ENCODE measurements at places on chromosomes 2 and 18.

DNA sequence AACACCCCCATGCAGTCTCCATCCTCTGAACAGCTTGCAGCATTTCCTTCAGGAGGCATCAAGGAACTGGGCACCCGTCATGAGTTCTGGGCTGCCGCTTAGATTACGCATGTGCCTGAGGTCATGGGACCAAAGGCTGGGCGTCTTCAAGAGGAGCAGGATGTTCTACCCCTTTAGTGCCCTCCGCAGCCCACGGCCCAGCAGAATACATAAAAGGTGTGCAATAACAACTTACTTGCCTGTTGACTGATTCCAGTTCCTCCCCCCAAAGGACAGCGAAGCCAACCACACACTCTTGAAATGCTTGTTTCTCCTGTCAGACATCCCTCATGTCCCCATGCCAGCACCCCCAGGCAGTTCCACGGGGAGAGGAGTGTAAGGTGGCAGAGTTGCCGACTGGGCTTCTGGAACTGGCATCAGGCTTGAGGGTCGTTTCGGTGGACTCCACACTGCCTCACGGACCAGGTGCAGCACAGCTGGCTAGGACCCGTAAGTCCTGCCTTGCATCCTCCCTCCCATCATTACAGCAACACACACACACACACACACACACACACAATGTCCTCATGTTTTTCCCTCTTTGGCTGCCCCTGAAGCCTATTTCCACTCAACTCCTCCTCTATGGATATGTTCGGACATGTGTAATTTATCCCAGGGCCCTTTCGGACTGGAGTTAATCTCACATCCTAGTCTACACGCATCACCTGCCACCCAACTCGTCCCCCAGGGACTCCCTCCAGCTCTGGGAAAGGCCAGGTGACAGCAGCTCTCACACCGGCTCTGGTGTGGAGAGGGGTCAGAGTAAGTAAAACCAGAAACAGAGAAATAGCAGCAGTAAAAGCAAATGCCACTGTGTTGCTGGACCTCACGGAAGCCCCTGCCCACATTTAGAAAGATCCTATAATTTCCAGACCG is 200.7 kb downstream of the BCL11A start:
- DNase-seq: no peak

GRCh38 chr2:234328444-234328990 is 168.4 kb downstream of the ARL4C start:
- DNase-seq: no peak

DNA sequence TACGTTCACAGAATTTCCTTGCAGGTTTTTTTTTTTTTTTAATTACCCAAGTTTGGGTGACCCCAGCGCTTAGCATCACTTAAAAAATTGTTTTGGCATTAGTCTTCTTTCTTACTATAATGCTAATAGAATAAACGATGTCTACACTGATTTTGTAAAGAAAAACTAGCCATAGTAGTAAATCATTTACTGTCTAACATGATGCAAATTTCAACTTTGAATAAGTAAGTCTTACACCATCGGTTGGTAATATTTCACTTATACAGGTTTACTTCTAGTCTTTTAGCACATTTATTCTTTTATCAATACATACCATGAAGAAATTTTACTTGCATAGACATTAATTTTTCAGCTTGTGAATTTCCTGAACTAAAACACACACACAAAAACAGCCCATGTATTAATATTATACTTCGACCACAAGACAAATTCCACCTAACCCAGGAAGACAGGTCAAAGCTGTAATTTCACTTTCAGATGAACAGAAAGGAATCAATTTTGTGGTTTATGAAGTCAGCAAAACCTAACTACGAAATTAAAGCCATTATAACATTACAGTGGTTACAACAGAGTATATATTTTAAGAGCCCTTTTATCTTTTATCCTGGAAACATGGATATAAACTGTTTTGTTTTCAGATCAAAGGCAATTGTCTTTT is 1.9 kb downstream of the YES1 start:
- DNase-seq: no peak

- no peak for DNase-seq
These were observed 121.2 kb downstream of the LYPD6 start for GRCh38 chr2:149451417-149452165.

DNA sequence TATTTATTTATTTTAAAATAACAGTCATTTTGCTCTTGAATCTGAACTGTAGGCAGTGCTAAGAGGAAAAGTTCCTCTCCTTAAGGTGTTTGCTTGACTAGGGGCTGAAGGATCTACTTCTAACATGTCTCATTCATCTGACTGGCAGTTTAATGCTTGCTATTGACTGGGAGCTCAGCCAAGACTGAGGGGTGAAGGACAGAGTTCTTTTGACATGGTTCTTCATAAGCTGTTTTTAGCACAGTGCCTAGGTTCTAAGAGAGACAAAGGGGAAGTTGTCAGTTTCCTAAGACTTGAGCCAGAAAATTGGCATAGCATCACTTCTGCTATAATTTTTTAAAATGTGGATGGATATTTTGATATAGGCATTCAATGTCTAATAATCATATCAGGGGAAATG is 73.0 kb downstream of the COMMD1 start:
- DNase-seq: peak; percentile 72

DNA sequence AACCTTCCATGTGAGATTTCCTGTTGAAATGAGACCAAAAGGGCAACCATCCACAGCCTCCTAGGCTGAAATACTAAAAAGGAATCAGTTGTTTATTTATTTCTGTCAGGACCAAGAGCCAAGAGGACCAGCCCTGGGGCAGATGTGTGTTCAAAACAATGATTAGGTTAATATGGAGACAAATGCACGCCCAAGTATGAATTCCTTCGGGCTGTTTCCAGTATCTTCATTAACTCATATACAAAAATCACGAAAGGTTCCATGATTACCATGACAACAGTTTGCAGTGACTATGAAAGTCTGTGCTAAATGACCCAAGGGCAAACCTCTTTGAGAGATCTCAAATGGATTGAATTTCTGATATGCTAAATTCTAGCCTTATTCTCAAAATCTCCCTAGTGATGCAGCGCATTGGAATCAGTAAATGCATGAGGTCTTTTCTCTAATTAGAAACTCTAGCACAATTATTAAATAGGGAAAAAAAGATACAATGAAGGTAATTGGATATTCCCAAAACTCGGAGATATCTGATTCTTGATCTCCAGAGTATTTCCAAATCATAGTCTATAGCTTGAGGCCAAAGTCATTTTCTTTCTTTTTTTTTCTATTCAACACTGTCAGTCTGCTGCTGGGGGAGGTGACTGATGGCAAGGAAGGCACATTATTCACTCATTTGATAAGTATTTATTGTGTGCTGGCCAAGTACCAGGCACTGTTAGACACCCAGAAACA is 35.6 kb downstream of the VIT start:
- no peak for DNase-seq

GRCh38 chr2:37110306-37111212 is 26.2 kb downstream of the GPATCH11 start:
- DNase-seq: no peak

GRCh38 chr2:227267410-227268115 is 57.5 kb upstream of the MFF start:
- DNase-seq: peak; percentile 15

- no peak for DNase-seq
These were observed 129.5 kb downstream of the ZNF516 start for GRCh38 chr18:76365561-76365960.

GRCh38 chr18:44569391-44570055 is 111.2 kb upstream of the SETBP1 start:
- DNase-seq: no peak

DNA sequence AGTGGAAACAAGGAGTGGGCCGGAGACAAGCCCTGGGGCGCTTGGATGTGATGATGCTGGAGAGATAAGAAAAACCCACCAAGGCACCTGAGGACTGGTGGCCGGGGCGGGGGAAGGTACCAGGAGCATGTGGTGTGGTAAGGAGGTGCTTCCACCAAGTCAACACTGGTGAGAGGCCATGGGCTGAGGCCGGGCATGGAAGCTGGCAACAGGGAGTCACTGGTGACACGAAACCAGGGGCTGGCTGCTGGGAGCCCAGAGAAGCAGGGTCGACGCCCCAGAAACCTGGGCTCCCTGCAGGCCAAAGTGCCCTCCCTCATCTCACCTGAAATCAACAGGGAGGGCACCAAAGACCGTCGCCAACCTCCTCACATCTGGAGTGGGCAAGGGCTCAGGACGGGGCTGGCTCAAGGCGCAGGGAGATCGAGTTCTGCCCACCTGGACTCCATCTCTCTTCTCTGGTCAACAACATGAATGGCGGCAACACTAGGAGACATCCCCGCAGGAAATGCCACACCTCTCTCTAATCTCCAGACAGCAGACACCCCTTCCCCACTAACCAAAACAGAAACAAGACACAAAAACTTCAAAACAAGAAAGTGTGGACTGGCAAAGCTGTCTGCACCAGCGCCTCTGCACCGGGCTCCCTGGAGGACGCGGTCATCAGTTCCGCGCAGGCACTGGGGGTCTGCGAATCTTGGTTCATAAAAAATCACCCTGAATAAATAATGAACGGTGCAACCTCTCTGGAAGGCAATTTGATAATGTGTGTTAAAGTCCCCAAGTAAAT is 185.5 kb downstream of the HDAC4 start:
- no peak for DNase-seq

DNA sequence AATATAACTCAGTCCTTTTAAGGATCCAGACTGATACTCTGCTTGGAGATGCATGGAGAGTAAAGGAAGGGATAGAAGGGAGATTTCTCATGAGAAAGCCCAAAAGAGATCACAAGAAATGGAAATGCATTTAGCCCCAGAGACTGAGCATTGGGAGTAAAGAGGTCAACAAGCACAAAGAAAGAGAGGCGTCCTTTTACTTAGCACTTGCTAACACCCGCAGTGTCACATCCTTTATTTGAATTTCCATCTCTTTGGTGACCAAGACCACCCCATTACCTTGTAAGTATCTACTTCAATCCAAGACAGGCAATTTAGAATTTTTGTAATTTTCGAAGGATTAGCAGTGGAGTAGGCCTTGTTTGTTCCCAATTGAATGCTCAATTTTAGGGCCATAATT is 111.8 kb upstream of the DCC start:
- DNase-seq: no peak

DNA sequence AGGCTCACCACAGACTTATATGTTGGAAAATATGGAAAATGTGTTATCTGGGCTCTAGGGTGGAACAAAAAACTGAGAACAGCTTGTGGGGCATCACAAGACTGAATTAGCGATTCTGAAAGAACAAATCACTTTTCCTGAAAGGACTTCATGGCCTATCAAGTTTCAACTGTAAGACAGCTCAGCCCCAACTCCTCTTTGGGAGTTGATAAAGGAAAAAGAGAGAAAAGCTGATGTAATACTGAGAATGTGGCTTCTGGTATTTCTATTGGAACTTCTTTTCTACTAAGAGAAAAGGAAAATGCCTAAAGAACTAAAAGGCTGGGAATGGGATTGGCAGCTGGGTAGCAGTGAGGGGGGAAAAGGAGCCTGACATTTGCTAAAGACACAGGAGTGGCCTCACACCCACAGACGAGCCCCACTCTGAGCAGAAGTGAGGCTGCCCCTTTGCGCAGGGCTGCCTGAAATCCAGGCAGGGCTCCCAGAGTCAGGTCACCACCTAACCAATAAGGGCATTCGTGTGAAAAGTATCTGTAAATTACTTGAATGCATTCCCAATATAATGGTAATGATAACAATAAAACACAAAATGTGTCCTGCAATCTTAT is 75.6 kb downstream of the LRP2 start:
- no peak for DNase-seq

- DNase-seq: no peak
These were observed 18.2 kb downstream of the NFATC1 start for GRCh38 chr18:79413901-79414300.

GRCh38 chr2:208726242-208726641 is 319.6 kb downstream of the PTH2R start:
- no peak for DNase-seq

- DNase-seq: no peak
These were observed 24.6 kb downstream of the RAMP1 start for GRCh38 chr2:237883951-237884446.

- DNase-seq: no peak
These were observed 97.9 kb upstream of the ATP8B1 start for GRCh38 chr18:57900906-57901435.

DNA sequence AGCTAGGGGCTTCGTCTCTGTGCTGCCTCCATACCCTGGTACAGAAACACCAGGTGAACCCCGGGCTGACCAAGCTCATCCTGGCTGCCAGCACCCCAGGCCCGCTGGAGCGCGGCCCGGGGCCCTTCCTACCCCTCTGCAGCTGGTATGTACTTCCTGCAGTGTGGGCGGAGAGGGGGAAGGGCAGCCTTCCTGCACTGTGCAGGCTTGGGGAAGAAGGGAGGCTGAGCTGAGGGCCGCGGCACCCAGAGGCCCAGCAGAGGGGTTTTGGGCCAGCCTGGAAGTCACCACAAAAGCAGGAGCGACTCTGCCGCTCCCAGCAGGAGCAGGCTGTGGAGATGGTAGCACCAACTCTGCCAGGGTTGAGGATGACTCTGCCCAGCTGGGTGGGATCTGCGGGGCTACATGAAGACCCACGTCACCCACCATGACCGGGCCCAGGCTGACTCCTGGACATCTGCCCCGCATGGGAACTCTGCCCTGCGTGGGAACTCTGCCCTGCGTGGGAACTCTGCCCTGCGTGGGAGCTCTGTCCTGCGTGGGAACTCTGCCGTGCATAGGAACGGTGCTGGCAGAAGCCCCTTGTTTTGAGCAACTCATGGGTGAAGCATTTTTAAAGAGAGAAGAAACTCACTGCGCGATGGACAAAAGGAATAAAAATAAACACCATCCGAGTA is 273.3 kb downstream of the NDUFA10 start:
- no peak for DNase-seq

- DNase-seq: no peak
These were observed 69.6 kb downstream of the MDH1 start for GRCh38 chr2:63658176-63658968.

DNA sequence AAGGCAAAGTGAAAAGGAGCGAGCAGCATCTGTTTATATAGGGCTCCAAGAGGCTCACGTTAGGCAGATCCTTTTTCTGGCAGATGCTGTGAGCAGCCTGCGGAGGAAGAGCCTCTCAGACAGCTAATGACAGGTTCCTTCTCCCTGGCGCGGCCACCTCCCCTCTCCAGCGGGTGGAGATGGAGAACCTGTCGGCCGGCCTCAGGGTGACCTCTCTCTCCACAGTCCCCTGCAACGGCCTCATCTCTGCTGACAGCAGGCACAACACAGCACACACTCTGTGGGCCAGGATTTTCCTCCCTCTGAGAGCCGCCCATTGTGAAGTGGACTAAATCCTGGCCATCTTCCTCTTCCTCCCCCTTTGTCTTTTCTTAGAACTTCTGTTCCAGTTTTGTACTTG is 119.8 kb downstream of the PRKCE start:
- DNase-seq: peak; percentile 25

- DNase-seq: no peak
These were observed 39.9 kb downstream of the ADD2 start for GRCh38 chr2:70728128-70728527.

DNA sequence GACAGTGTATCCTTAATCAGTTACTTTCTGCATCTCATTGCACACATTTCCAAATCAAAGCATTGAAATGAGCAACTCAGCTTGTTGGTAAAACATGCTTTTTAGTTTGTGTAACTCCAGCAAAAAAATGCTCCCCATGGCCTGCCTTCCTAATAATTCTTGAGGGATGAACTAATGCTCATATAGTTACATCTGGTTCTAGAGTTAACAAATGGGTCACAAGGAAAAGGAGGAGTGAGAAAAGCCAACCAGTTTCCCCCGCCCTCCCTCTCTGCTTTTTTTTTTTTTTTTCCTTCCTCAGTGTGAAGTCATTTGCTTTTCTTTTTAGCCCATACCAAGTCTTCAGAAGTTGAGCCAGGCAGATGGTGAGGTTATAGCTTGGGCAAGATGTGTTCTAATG is 231.7 kb downstream of the MTX2 start:
- no peak for DNase-seq
